RCC 7860 (cell line): ENCODE measurements at places on chromosomes 5 and 9.

DNA sequence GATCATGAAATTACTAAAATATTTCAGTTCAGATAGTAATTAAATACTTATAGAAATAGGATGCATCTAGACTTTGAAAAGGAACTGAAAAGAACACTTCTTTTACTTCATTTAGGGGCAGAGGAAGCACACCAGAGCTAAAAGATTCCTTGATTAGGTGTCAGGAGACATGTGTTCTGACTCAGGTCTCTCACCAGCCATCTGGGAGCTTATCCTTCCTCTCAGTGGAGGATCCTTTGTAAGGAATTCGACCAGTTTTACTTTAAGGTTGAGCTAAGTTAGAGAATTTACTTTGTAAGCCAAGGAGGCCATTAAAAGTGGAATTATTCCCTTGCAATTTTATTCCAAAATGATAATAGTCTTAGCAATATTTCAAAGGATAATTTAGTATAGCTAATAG lies 16.7 kb downstream of the VCAN start:
- DNase-seq = no peak

GRCh38 chr5:111829701-111830100 lies 72.7 kb upstream of the NREP start:
- DNase-seq = peak; percentile 61

GRCh38 chr5:66708368-66708767 lies 112.2 kb downstream of the MAST4 start:
- DNase-seq = no peak

DNA sequence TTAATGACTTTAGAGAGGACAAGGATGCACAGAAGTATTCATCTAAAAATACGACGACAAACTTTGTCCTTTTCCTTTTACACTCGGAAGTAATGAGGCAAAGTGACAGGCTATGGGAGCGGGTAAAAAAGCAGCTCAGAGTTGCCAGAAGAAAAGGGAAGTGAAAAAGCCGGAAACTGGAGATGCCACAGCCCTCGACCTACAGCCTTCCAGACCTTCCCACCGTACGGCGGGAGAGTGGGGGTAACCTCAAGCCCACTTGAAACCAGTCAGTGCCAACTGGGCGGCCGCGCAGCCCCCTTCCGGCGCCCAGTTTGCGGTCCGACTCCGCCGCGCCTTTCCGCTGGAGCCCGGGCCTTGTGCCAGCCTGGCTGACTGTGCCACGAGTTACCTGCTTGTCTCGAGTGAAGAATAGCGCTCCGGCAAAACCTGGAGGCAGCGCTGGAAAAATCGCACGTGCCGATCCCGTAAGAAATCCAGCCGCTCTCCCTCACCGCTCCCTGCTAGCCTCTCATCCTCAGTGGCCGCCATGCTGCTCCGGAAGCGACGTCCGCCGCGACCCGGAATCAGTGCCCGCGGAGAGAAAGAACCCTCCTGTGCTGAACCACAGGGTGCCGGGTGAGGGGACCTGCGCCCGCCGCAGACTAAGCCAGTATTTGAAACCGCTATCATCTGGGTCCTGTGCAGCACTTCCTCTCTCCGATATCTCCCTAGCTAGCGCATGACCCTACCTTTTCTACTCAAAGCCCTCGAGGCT lies at the start of gene PGGT1B:
PGGT1B (minus strand) TSS at position 557 of the 757 bp plus-strand sequence; CDS start at position 531, 26 bp downstream.
- peak; percentile 47 for DNase-seq

DNA sequence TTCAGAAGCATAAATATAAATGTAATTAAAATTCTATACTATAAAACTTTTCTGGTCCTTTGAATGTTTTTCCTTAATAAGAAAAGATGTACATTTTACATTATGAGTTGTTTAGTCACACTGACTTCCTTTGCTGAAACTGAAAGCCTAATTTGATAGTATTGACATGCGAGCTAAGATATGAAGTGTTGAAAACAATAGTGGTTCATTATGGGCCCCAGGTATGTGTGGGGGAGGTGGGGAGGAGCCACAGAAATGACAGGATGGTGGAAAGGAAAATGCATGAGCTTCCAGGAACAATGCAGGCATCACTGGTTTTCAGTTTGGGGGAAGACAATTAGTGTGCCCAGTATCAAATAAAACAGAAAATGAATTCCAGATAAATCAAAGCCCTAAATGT lies 35.4 kb upstream of the RLN1 start:
- no peak for DNase-seq

DNA sequence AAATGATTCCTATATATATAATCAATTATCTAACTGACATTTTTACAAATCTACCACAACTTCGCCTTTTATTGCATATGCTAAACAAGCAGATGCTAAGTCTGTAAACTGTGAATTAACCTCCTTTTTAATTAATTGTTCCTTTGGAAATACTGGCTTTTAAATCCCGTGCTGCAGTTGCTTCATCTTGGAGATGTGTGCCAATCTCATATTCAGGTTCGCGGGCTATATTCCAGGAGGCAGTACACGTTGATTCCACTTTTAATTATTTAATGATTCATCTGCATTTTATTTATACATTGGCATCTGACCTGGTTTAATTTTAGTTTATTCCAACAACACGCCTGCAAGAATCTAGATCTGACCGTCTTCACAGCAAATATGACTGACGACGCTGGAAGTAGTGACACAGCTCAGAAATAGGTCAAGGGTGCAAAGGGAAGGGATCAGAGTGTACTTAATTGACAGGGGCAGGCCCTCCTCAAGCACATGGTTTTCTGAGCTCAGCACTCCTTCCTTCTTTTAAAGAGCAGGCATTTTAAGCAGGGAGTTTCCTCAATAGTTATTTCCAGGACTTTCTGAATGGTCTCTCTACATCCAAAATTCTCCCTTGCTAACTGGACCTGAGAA lies 125.2 kb downstream of the GLIS3 start:
- no peak for DNase-seq

GRCh38 chr9:114884787-114885452 lies 45.5 kb downstream of the TNFSF8 start:
- peak; percentile 70 for DNase-seq

GRCh38 chr9:130532426-130533080 lies 46.8 kb upstream of the FUBP3 start:
- no peak for DNase-seq

GRCh38 chr5:8478326-8478725 lies 609.4 kb downstream of the MTRR start:
- no peak for DNase-seq

GRCh38 chr9:25960178-25960577 lies 281.9 kb upstream of the TUSC1 start:
- DNase-seq = no peak

DNA sequence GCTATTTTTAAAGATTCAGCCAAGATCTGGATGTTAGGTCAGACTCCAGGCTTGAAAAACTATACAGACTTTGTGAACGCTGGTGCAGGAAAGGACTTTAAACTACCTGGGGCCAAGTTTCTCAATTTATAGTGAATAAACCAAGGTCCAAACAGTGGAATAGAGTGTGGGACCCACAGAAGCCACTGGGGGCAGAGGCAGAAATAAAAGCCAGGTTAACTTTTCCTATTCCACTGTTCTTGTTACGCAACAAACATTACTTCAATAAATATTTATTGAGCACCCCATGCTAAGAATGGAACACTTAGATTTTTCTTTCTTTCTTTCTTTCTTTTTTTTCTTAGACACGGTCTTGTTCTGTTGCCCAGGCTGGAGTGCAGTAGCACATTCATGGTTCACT lies 11.0 kb upstream of the HAVCR1 start:
- no peak for DNase-seq

GRCh38 chr5:179858241-179858585 lies 404 bp downstream of the MRNIP start:
- no peak for DNase-seq

DNA sequence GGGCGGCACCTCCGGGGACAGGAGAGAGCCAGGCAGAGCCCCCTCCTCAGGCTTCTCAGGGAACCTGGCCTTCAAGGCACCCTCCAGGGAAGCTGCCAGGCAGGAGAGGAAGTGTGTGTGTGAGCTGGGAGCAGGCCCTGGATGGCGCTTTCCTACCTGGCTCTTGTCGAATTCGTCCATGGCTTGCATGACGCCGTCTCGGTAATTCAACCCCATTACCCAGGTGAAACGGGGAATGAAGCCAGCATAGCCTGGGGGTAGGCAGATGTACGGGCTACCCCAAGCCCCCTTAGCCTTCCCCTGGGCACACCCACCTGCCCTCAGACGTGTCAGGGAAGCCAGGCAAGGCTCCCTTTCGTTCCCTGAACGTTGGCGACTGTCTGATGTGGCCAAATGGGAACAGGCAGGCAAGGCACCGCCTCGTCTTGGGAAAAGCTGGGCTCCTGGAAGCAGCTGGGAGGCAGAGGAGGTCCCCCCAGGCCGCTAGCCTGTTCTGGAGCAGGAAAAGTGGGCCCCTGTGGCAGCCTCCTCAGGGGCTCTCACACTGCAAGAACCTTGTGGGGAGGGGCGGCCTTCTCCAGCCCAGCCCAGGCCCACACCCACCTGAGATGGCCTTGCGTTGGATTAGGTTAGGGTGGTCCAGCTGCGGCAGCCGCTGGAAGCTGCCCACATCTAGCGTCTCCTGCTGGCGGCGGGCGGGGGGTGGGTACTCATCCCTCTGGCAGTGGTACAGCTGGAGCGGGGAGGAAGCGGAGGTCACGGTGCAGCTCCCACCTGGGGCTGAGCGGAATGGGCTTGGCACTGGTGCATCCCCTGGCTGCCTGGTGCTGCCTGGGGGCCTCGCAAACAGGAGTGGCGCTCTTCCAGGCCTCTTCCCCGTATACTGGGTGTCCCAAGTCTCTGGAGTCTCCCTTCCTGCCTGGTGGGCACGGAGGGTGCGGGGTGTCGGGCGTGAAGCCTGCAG lies 3.7 kb downstream of the TUBB4B start:
- DNase-seq = no peak

DNA sequence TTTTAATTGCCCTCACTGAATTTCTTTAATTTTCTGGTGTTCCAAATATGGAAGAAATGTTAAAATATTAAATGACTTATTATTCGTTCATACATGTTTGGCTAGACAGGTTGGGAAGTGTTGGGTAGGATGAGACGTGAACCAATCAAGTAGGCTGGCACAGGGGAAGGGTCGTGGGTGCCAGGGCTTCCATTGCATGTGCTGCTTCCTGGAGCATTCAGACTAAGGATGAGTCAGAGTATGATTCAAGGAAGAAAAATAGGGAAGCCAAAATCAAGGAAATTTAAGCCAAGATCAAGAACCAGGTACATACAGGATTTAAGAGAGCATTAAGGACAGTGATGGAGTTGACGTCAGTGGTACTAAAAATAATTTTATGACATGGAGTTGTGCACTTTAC lies 2068.0 kb downstream of the MAT2B start:
- DNase-seq = no peak

DNA sequence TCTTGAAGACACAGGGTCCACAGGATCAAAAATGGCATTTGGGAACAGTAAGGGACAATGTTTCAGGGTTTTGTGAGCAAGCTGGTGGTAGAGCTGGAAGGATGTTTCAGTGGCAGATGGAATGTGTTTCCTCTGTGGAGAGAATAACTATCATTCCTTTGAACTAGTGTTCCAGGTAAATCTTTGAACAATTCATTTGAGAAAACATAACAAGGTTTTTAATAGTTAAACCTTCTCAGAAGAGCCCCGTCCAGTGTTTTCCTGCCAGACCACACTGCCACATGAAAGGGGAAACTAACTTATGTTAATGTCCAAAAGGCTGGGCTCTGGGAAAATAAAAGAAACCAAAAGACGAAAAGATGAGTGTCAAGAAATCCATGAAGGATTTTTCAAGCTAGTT lies 207.0 kb upstream of the ZNF462 start:
- DNase-seq = no peak

DNA sequence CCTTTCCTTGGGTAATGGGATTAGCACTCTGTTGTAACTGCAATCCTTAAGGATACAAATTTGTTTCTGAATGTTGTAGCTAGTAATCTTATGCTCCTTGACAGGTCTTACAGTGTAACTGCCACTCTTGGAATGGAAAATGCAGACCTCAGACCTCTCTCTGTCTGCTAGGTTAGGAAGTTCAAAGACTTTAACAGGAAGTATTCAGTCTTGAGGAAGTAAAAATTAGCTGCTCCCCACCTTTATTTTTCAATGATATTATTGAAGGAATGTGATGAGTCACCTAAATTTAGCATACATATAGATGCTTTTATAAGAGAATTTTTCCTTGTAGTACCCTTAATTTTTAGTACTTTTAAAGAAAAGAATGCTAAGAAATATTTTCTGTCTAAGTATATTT lies 71.5 kb downstream of the PAM start:
- no peak for DNase-seq

DNA sequence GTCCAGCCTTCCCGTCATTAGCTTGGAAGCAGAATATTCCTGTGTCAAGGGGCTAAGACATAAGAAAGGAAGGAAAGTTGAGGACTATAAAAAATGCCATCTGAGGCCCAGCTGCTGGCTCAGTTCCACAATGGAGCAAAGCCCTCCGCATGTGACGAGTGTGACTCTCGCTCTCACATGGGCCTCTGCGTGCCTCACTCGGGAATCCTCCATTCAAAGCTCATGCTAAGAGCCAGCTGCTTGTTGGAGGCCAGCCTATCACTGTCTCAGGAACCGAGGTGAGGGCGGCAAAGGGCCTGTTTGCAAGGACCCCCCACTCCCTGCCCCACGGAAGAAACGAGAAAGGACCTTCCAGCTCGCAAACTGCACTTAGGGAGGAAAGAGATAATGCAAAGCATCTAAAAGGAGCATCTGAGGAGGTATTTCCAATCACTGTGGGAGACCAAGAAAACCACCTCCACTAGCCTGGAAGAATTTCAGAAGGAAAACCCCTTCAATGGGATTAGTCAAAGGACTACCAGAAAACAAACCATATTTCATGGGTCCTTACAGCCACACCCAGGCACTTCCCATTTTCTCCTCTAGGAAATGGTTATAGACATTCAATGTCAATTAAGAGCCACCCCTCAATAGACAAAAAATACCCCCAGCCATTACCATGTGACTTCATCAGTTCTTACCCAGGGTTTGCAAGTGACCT lies 95.3 kb downstream of the PRRT1B start:
- DNase-seq = no peak

GRCh38 chr5:116583085-116583861 lies 8.7 kb upstream of the SEMA6A start:
- DNase-seq = peak; percentile 14

DNA sequence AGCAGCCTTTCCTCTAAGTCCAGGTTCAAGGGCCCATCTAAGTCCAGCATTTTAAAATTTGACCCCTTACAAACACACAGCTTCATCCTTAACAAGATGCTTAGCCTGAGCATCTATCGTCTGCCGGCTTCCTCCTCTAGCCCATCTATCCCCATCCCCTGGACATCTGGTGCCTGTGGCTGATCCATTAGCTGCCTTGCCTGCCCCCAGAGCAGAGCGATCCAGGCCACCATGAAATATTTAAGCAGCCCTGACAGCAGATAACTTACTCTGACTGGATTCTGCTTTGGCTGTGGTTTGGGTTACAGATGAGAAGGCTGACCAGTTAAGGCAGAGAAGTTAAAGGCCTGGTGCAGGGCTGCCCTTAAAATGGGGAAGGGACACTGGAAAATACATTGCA lies 30.9 kb upstream of the CPEB4 start:
- no peak for DNase-seq

- DNase-seq = no peak
Observed at GRCh38 chr5:74950836-74951515, 84.8 kb upstream of the FAM169A start.

GRCh38 chr9:35711501-35712428 lies 20.2 kb downstream of the TLN1 start:
- DNase-seq = no peak
